ENCODE measurements at places on chromosomes 13 and 19. TPM values are rescaled to one million over a fixed set of nuclear protein-coding genes. Genes with fewer than 3 reads are reported as not detected.

Gene PSG6
- not detected for total RNA-seq

GRCh38 chr13:99617474-99618255 is 116.4 kb downstream of the TM9SF2 start:
- no peaks in the 10 kb centered on the region for H3K36me3 ChIP-seq
- peak; percentile 37 for DNase-seq
- H3K27ac ChIP-seq = no peak overlapping the region
- H3K27me3 ChIP-seq = no peaks in the 10 kb centered on the region
- H3K4me1 ChIP-seq = no peaks in the 10 kb centered on the region

DNA sequence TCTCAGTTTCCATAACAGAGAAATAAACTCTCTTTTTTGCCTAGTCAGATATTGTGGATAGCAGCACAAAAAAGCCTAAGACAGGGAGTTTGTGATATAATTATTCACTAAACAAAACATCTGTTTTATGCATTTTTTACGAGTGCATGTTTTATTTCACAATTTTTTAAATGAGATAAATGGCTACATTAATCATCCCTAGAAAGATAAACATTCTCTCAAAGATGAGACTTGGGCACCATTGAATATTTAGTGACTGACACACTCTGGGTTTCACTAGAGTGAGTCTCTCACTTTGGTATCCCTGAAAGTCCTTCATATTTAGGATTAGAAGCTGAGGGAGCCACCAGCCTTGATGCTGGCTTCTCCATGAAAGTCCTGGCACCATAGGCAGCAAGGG is 74.3 kb upstream of the LRCH1 start:
- DNase-seq = no peak
- no peak overlapping the region for H3K4me3 ChIP-seq
- H3K27me3 ChIP-seq = no peaks in the 10 kb centered on the region
- H3K36me3 ChIP-seq = no peaks in the 10 kb centered on the region

DNA sequence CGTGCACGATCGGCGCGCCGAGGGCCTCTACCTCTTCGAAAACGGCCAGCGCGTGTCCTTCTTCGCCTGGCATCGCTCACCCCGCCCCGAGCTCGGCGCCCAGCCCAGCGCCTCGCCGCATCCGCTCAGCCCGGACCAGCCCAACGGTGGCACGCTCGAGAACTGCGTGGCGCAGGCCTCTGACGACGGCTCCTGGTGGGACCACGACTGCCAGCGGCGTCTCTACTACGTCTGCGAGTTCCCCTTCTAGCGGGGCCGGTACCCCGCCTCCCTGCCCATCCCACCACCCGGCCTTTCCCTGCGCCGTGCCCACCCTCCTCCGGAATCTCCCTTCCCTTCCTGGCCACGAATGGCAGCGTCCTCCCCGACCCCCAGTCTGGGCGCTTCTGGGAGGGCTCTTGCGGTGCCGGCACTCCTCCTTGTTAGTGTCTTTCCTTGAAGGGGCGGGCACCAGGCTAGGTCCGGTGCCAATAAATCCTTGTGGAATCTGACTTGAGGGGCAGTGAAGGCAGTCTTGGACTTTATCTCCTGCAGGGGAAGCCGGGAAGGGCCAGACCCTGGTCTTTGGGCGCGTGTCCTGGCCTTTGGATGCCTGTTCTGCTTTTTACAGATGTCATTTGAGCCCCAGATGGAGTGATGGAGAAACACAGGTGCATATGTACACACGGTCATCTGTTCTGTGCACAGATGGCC is 2.2 kb downstream of the CLEC11A start:
- no peak for DNase-seq
- no peaks in the 10 kb centered on the region for H3K36me3 ChIP-seq
- no peaks in the 10 kb centered on the region for H3K27me3 ChIP-seq
- peak overlapping the region; percentile 78 for H3K4me3 ChIP-seq
- peaks cover 19% of the 10 kb centered on the region for H3K4me1 ChIP-seq

DNA sequence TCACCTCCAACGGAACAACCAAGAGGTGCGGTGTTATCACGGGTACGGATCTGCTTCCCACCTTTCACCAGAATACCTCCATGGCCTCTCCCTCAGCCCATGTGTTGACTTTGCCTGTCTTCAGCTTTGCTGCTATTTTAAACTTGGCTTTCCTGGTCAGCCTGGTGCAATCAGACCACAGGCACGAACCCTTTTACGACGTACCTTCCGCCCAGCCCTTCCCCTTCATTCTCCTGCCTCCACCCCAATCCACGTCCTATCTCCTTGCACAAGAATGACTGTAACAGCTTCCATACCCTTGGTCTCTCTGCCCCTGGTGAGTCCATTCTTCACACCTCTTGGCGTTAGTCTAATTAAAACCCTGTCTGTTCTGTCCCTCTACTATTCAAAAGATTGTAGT is 431.7 kb downstream of the EFNB2 start:
- no peak for DNase-seq
- no peak overlapping the region for H3K27ac ChIP-seq
- no peaks in the 10 kb centered on the region for H3K27me3 ChIP-seq
- no peaks in the 10 kb centered on the region for H3K4me1 ChIP-seq

DNA sequence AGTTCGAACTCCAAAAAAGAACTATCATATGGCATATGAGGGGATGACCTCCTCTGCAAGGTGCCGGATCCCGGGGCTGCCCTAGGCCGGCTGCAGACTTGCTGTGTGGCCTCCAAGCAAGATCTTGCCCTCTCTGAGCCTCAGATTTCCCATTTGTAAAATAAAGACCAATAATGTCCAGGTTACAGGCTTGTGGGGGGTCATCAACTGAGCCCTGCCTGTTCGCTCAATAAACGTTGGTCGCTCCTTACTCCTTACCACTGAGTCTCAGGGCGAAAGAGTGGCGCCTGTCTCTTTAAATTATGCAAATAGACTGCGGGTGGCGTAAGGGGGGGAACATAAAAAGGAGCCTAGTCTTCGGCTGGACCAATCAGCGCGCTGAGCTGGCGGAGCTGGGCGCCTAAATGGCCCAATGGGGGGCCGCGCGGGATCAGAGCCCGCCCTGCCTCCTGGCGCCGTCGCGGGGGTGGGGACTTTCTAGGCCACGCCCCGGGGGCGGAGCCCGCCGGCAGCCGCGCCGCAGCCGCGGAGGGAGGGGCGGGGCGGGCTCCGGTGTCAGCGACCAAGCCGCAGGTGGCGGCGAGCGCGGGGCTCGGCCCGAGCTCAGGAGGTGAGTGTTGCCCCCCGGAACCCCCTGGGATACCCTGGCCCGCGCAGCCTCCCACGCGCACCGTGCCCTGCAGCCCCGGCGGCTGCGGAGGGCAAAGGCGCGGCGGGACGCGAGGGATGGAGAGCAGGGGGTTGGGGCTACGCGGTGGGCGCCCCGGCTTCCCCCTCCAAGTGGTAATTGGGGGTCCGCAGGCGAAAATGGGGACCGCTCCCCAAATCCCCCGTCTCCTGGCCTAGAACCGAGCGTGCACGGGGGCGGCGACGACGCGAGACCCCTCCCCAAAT is 3.8 kb upstream of the FCHO1 start:
- no peak overlapping the region for H3K4me3 ChIP-seq
- no peaks in the 10 kb centered on the region for H3K27me3 ChIP-seq

DNA sequence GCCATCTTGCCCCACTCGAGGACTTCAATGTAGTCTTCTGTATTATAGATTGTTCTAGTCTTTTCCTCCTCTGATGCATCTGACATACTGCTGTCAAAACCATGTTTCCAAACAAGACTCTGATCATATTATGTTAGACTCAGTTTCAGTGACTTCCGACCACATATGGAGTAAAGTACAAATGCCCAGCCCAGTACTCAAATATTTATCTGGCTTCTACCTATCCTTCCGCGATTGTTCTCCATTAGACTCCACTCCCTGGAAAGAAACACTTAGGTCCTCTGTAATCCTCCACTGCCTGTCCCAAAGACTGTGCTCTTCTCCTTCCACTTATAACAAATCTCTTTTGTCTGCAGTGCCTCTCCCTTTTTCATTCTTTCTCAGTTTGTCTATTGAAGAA is 439.5 kb downstream of the EFNB2 start:
- H3K36me3 ChIP-seq = no peaks in the 10 kb centered on the region
- DNase-seq = no peak
- no peaks in the 10 kb centered on the region for H3K4me1 ChIP-seq
- H3K27me3 ChIP-seq = no peaks in the 10 kb centered on the region
- no peak overlapping the region for H3K27ac ChIP-seq

DNA sequence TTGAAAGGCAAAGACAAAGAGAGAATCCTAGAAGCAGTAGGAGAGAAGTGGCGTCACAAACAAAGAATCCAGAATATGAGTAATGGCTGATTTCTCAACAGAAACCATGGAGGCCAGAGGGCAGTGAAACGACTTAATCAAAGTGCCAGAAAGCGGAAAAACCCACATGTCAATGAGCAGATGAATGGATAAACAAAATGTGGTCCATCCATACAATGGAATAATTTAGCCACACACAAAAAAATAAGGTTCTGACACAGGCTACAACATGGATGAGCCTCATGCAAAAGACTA is 52.2 kb upstream of the RANBP3 start:
- no peak overlapping the region for H3K27ac ChIP-seq
- no peak for DNase-seq
- no peaks in the 10 kb centered on the region for H3K4me1 ChIP-seq
- no peak overlapping the region for H3K4me3 ChIP-seq
- no peaks in the 10 kb centered on the region for H3K27me3 ChIP-seq

- no peak overlapping the region for H3K27ac ChIP-seq
- no peak overlapping the region for H3K4me3 ChIP-seq
- no peaks in the 10 kb centered on the region for H3K4me1 ChIP-seq
- no peak for DNase-seq
- no peaks in the 10 kb centered on the region for H3K27me3 ChIP-seq
- H3K36me3 ChIP-seq = no peaks in the 10 kb centered on the region
Observed at GRCh38 chr13:113560645-113561416, 23.7 kb upstream of the TFDP1 start.

DNA sequence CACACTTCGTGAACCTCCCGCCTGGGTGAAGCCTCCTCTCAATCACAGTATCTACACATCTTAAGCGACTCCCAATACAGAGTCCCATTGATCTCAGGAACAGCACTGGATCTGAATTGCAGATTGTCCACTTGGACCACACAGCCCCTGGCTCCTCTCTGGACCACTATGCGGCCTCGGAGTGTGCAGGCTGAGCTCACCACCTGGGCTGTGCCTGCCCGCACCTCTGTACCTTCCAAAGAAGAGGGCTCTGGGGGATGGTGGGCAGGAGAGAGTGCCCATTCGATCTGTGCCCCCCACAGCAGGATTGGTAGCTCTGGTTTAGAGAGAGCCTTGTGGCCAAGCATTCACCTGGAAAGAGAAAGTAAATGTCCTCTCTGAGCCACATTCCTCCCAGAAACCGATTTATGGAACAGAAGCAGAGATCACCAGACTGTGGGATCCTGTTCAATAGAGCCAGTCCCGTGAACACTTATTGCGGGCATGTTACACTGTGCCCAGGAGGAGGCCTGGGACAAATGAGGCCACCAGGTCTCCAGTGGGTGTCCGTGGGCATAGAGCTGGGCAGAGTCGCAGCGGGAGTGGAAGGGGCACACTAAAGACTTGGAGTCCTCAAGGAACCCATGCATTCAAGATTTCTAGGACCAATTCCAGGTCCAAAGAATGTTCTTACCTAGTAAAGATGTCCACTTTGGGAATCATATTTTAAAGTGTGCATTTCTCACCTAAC is 141.6 kb upstream of the SOX1 start:
- no peaks in the 10 kb centered on the region for H3K27me3 ChIP-seq
- no peak overlapping the region for H3K27ac ChIP-seq
- DNase-seq = no peak
- H3K4me1 ChIP-seq = no peaks in the 10 kb centered on the region
- H3K4me3 ChIP-seq = no peak overlapping the region

GRCh38 chr13:40485611-40486517 is 180.6 kb downstream of the FOXO1 start:
- no peaks in the 10 kb centered on the region for H3K36me3 ChIP-seq
- no peak overlapping the region for H3K27ac ChIP-seq
- DNase-seq = no peak
- H3K27me3 ChIP-seq = no peaks in the 10 kb centered on the region

- DNase-seq = no peak
- H3K27me3 ChIP-seq = no peaks in the 10 kb centered on the region
- H3K36me3 ChIP-seq = no peaks in the 10 kb centered on the region
- peak overlapping the region; percentile 18 for H3K27ac ChIP-seq
Observed at GRCh38 chr13:40622761-40623160, 43.7 kb downstream of the FOXO1 start.

DNA sequence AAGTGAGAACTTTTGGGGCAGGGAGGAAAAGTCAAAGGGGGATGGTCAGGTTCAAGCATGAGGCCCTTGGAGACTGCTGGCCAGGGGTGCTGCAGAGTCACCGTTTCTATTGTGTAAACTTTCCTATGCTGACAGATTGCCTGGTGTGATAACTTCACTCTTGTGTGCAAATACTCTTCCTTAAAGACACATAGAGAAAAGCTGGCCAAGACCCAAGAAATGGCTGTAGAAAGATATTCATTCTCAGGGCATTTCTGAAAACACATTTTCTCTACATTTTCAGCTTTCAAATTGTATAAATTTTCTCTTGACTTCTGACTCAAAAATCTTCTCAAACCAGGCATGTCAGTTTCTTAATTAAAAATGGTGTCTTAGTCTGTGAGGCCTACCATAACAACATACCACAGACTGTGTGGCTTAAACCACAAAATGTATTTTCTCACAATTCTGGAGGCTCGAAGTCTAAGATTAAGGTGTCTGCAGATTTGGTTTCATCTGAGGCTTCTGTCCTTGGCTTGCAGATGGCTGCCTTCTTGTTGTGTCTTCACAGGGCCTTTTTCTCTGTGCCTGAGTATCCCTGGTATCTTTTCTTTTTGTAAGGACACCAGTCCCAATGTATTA is 304.5 kb downstream of the KCNRG start:
- H3K27me3 ChIP-seq = no peaks in the 10 kb centered on the region
- H3K27ac ChIP-seq = no peak overlapping the region
- no peak overlapping the region for H3K4me3 ChIP-seq
- DNase-seq = no peak
- H3K4me1 ChIP-seq = no peaks in the 10 kb centered on the region
- no peaks in the 10 kb centered on the region for H3K36me3 ChIP-seq

GRCh38 chr13:40146611-40147117 is 491.2 kb downstream of the COG6 start:
- no peak for DNase-seq
- H3K4me1 ChIP-seq = no peaks in the 10 kb centered on the region
- no peaks in the 10 kb centered on the region for H3K27me3 ChIP-seq
- H3K4me3 ChIP-seq = no peak overlapping the region
- peak overlapping the region; percentile 52 for H3K27ac ChIP-seq

DNA sequence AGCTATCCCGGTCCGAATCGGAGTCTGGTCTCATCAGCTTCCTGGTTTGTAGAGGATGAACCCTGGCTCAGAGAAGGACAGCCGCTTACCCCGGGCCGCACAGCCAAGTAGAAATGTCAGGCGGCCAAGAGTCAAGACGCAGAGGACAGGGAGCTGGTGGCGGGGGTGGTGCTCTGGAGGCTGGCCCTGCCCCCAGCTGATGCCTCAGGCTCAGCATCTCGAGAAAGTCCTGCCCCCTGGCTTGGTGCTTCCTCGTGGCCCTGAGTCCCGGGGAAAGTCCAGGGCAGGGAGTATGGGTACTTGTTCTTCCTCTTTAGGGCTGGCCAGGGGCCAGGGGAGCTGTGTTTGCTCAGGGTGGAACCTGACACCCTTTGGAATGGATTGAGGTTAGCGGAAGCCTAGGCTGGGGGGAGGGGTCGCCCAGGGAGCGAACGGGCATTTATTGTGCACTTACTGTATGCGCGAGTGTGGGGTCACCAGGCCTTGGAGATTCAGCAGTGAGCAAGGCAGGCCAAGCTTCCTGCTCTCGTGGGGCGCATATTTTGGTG is 2.2 kb downstream of the TJP3 start:
- no peak overlapping the region for H3K4me3 ChIP-seq
- no peaks in the 10 kb centered on the region for H3K36me3 ChIP-seq
- H3K27ac ChIP-seq = no peak overlapping the region
- no peak for DNase-seq

Measured in uterus (tissue), 4 donors.